Sciatic nerve (tissue), 2 donors: ENCODE measurements at places on chromosomes 12 and 14.

DNA sequence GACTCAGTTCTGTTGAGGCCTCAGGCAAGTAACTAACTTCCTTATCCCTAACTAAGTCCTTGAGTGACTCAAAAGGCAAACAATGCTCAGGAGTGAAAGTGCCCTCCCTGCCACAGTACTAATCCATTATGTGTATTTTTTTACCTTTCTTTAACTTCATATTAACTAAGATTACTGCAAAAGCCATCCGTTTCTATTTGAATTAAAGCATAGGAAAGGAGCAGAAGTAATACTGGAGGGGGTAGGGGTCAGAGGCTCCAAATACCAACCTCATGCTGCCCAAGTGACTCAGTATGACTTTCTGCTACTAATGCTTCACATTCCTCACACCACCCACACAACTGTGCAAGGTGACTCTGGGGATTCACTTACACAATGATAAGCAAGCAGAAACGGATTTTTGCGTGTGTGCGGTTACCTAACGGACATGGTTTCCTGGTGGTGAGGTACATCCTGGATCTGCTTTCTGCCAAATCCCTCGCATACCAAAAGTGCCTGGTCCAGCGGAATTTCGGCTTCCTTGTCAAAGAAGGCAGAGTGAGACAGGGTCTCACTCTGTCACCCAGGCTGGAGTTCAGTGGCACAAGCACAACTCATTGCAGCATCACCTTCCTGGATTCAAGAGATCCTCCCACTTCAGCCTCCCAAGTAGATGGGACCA, 25.1 kb downstream of the MOK start:
- DNase-seq = no peak

GRCh38 chr14:59359431-59360124, 105.6 kb downstream of the GPR135 start:
- DNase-seq = no peak

DNA sequence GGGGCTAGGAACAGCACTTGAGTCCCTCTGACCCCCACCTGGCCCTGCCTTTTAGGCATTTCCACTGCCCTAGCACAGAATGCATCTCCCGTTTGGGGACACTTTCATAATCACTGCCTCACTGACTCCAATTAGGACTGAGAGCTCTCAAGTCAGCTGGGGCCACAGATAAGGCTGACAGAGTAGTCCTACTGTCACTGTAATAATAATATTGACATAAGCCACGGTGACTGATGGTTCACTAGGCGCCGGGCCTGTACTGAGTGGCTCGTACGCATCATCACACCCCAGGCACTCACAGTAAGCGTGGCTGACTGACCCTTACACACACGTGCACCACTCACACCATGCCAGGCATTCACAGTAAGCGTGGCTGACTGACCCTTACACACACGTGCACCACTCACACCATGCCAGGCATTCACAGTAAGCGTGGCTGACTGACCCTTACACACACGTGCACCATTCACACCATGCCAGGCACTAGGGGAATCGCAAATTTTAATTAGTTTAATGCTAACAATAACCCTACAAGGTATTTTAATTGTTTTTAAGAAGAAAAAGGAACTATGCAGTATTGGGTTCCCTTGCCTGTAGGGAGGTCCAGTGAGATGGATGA, 87.7 kb downstream of the CHGA start:
- no peak for DNase-seq

GRCh38 chr12:25135531-25136154, 59.3 kb downstream of the DNAI7 start:
- DNase-seq = no peak

DNA sequence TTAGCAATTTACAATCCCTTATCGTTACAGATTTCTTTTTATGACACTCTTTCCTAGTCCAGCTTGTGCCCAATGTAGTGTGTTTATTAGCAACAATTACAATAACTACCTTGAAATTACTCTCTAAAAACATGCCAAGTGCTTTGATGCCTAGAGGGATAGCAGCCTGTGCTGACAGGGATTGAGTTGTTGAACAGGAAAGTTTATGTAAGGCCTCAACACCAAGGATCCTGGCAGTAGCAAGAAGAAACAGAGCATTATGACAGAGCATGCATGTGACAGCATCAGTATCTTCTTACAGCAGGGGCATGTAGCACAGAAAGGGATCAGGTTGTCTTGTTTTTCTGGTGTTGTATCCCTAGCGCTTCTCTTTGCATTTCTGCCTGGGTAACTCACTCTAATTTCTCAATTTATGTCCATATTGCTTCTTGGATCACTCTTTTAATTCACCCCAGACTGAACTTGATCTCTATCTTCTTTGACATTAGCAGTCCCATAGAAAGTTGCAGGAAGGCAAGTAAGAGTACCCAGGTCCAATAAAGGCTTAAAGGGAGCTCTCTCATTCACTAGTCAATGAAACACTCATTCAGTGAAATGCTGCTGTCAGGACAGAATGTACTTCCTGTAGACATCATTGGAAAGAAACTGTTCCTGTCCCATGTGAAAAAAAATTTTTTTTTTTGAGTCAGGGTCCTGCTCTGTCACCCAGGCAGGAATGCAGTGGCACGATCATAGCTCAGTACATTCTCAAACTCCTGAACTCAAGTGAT, 220.0 kb upstream of the GRIP1 start:
- no peak for DNase-seq

GRCh38 chr14:54890788-54891187, 11.8 kb downstream of the GCH1 start:
- DNase-seq = no peak

DNA sequence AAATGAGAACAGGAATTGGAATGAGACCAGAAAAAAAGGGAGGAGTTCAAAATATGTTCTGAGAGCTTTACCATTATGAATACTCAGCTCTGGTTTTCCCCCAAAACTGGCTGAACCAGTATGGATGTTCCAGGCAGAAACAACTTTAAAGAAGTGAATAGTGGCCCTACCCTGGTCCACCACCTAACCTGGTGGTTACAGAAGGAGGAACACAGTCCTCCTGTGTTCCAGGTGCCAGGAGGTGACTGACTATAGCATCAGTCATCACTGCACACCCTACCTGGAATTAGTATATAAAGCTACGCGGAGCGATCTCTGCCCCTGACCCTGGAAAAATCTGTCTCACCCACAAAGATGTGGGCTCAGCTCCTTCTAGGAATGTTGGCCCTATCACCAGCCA, at the start of gene A2ML1:
TSS of gene A2ML1 (plus strand) at position 324 of the 400 bp plus-strand sequence. CDS start at position 355, 31 bp downstream.
- no peak for DNase-seq

GRCh38 chr12:57800965-57801364, 17.6 kb downstream of the AVIL start:
- no peak for DNase-seq

GRCh38 chr14:89000007-89000942, 175.8 kb downstream of the TTC8 start:
- DNase-seq = no peak

DNA sequence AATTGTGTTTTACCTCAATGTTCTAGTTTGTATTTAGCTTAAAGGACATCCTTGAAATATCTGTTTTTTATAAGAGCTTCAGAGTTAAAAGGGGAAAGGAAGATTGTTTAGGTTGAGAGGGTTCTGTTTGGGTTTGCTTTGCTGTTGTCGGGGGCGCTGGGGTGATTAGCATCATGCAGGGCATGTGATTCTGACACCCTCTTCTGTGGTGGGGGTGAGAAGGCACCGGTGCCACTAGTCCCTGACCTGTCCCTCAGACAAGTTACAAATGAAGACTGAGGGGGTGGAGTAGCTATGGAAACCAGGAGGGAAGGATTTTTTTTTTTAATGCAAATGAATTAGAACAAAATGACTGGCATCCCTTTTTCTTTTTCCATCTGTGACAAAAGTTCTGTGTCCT, 291.3 kb downstream of the RPAP3 start:
- no peak for DNase-seq
